Natural killer cell (primary cell): ENCODE measurements at places on chromosomes 6 and 20.
A peak's percentile ranks its signal among the peaks of the same experiment; 100 is the strongest.

DNA sequence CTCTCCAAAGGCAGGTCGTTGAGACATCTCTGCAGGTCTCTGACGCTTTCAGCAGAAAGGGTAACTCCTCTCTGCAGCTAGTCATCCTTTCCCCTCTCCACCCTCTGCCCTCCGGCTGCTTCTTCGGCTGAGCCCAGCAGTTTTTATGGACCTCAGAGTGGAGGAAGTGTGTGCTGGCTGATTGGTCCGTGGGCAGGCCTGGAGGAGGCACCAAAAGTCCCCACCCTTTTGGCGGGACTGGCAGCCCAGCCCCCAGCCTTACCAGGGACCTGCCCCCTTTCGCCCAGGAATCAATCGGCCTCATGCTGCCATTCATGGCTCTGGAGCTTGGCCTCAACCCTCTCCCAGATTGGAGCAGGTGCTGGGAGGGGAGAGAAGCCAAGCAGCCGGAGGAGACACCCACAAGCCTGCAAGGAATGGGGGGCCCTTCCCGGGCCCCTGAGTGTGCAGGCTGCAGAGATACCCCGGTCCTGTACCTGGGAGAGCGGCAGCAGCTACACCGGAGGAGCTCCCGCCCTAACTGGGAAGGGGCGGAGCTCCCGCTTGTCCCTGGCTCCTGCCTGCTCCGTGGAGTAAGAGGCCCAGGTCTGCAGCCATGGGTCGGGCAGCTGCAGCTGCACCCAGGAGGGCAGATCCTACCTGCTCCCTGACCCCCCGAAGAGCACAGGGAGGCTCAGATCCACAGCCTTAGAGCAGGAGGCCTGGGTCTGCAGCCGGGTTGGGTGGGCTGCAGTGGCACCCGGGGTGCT, 170.3 kb upstream of the SOX4 start:
- DNase-seq: no peak

DNA sequence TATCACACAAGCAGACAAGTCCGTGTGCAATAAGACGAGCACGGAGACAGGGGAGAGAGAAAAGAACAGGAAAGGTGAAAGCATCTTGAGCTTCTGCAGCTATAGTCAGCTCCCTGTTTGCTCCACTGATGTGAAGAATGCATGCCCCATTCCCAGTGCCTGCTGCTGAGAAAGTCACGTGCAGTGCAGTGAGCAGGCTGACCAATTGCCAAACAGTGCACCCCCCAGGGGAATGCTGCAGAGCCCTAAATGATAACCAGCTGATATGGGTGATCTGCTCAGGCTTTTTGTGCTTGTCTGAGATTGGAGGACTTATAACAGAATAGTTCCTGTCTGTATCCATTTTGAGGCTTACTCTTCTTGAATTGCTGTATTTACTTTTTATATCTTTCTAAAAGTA, 121.5 kb downstream of the PACRG start:
- DNase-seq: no peak

- DNase-seq: no peak
These were observed 228.9 kb downstream of the HIVEP2 start for GRCh38 chr6:142716097-142716496.

- DNase-seq: no peak
These were observed 2.4 kb downstream of the BTBD3 start for GRCh38 chr20:11920083-11920482.

- no peak for DNase-seq
These were observed 17.2 kb upstream of the VNN1 start for GRCh38 chr6:132731086-132731485.

- no peak for DNase-seq
These were observed 75.5 kb downstream of the GPR6 start for GRCh38 chr6:110053395-110054240.

GRCh38 chr6:74050921-74051320, 354.9 kb downstream of the CD109 start:
- no peak for DNase-seq

- DNase-seq: no peak
These were observed 40.2 kb downstream of the PMEPA1 start for GRCh38 chr20:57669632-57670031.

- peak; percentile 73 for DNase-seq
These were observed 55.2 kb upstream of the TBC1D7 start for GRCh38 chr6:13383328-13384163.

- DNase-seq: peak; percentile 73
These were observed 86.3 kb downstream of the SLC22A23 start for GRCh38 chr6:3370361-3371221.

- DNase-seq: no peak
These were observed 3.4 kb upstream of the SIM1 start for GRCh38 chr6:100468016-100468622.

- no peak for DNase-seq
These were observed 56.7 kb upstream of the SAYSD1 start for GRCh38 chr6:39171489-39172376.

GRCh38 chr6:152054441-152054840, 247.0 kb downstream of the ESR1 start:
- DNase-seq: no peak

GRCh38 chr6:121697921-121698320, 262.5 kb downstream of the GJA1 start:
- DNase-seq: no peak

- DNase-seq: no peak
These were observed 34.2 kb downstream of the PKIG start for GRCh38 chr20:44616604-44616964.

DNA sequence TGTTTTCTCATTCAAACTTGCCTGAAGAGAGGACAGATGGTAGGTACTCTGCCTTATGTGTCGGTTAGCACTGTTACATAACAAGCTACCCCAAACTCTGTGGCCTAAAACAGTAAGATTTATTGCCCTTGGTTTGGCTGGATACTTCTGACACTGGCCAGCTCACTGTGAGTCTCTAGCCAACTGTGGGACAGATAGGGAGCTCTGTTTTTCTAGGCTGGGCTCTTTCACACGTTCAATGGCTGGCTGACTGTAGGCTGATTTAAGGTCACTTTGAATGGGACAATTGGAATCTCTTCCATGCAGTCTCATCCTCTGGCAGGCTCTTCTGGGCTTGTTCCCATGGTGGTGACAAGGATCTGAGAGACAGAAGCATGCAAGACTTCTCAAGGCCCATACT, 39.4 kb upstream of the JAG1 start:
- DNase-seq: no peak

DNA sequence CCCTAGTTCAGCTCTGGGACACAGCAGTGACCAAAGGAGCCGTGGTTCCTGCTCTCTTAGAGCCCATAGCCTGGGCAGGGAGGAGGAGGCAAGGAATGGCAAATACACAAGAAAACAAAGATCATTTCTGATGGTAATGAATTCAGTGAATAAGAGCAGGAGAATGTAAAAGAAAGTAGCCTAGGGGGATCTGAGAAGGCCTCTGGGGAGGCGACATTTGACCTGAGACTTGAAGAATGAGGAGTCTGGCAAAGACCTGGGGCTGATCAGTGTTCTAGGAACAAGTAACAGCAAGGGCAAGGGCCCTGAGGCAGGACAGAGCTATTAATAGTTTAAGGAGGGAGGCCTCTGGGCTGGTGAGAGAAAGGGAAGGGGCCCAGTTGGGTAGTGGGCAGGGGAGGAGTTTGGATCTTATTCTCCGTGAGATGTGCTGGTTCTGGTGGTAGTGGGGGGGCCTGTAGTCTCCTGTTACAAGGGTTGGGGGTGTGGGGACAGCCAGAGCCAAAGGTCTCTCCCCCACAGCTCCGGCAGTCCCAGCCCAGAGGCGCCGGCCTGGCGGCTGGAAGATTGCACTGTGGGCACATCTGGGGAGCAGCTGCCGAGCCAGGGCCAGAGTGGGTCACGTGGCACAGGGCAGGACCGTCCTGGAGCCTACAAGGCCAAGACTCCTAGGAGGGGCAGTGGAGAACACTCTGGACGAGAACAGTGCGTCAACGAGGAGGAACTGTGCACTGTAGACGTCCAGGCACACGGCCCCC, 9.3 kb upstream of the ID1 start:
- no peak for DNase-seq

GRCh38 chr6:2952557-2953095, 18.7 kb downstream of the SERPINB6 start:
- peak; percentile 77 for DNase-seq

- no peak for DNase-seq
These were observed 102.6 kb downstream of the ATP9A start for GRCh38 chr20:51665543-51666118.
